ENCODE measurements at places on chromosomes 4 and X.
A peak's percentile ranks its signal among the peaks of the same experiment; 100 is the strongest.

- no peak for DNase-seq
These were observed 31.2 kb upstream of the RAB40A start for GRCh38 chrX:103550415-103551051.

DNA sequence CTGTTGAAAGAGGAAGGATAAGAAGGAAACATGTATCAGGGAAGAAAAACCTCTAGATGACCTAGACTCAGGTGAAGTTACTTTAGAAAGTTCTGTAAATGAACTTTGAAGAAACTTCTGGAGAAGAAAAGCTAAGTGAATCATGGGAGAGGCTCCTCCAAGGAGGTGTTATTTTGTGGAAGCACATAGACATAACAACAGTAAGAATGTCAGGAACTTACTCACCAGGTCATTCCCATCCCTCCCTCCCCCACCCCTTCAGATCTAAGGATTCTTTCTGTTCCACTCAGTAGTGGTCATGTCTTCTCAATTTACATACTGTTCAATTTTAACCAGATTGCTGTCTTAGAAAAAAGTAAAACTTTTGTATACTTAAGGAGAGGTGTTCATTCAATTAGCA lies 310.5 kb upstream of the DDX53 start:
- DNase-seq, result no peak

GRCh38 chr4:113436360-113436759 lies 325.2 kb downstream of the CAMK2D start:
- DNase-seq, result no peak

GRCh38 chrX:42149765-42150164 lies 226.4 kb upstream of the CASK start:
- DNase-seq, result no peak

- DNase-seq, result peak; percentile 49
These were observed 25.9 kb downstream of the TNIP3 start for GRCh38 chr4:121138039-121138825.

All from activated T-cell treated with anti-CD3 and anti-CD28 coated beads, Interleukin-2, amount 50 U/mL, for 48 hours (primary cell).